ENCODE measurements at places on chromosomes 6 and 20. TPM values are rescaled to one million over a fixed set of nuclear protein-coding genes. Genes with fewer than 3 reads are reported as not detected.

ECT2L gene
- polyA plus RNA-seq: not detected

FBXO9 gene
- polyA plus RNA-seq: 43.0 TPM

GRCh38 chr6:157281570-157281969 is 41.7 kb downstream of the TMEM242 start:
- no peaks in the 10 kb centered on the region for H3K4me1 ChIP-seq
- H3K4me3 ChIP-seq: no peak overlapping the region
- no peak overlapping the region for H3K27ac ChIP-seq
- H3K27me3 ChIP-seq: peaks cover 3% of the 10 kb centered on the region

SLC12A5 gene
- polyA plus RNA-seq: 1.0 TPM

FAM217B gene
- 25.6 TPM for polyA plus RNA-seq

DNA sequence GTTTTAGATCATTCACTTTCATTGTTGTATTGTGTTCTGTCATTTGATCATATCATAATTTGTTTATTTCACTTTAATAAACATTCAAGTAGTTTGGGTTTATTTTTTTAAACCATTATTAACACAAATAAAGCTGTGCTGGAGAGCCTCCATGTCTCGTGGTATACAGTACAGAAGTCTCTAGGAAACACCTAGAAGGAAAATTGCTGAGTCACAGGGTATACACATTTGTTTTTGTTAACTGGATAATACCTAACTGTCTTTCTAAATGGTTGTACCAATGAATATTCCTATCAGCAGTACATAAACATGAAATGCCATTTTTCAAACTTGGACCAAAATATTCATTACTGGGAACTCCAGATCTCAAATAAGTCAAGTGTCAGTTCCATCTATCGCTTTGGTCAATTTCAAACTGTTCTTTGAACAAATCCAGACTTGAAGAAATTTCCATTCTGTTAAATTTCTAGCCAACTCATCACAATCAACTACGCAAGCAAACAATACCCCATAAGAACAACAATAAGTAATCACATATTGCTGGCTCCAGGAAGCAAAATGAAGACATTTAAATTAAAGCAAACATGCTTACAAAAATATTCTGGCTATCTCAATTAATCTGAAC is 138.1 kb downstream of the ATXN1 start:
- peaks cover 40% of the 10 kb centered on the region for H3K4me1 ChIP-seq
- H3K36me3 ChIP-seq: peaks cover 5% of the 10 kb centered on the region
- DNase-seq: no peak
- H3K4me3 ChIP-seq: no peak overlapping the region
- no peaks in the 10 kb centered on the region for H3K27me3 ChIP-seq

DNA sequence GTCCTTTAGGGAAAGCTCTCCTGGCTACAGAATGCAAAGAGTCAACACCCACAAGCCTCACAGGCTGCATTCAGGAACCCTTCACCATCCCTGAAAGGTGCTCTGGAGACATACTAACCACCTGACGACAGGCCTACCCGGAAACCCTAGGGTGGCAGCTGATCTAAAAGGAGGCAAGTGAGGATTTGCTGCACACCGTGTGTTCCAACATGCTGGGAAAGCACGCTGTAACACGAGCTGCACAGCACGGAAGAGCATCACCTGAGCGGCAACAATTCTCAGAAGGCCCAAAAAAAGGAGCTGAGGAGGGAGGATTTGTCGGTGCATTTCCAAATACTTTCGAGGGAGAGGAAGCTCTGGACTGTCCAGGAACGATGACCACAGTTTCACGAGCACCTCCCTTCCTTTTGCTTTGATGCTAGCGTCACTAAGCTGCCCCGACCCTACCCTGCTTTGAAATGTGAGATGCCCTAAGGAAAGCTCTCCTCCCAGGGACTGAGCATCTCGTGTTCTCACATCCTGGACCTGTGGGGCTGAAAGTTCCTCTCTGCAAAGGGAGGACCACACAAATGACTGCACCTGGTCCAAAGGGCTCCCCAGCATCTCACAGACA is 87.0 kb downstream of the PPP1R3G start:
- peaks cover 45% of the 10 kb centered on the region for H3K4me1 ChIP-seq
- no peak for DNase-seq
- H3K27ac ChIP-seq: no peak overlapping the region
- H3K4me3 ChIP-seq: no peak overlapping the region
- no peaks in the 10 kb centered on the region for H3K36me3 ChIP-seq
- H3K27me3 ChIP-seq: no peaks in the 10 kb centered on the region

GRCh38 chr20:64209148-64209547 is 44.9 kb downstream of the MYT1 start:
- peaks cover 3% of the 10 kb centered on the region for H3K27me3 ChIP-seq
- DNase-seq: no peak
- no peaks in the 10 kb centered on the region for H3K4me1 ChIP-seq
- H3K4me3 ChIP-seq: no peak overlapping the region

ZBTB46 gene
- 0.32 TPM for polyA plus RNA-seq

Measured in immature natural killer cell (primary cell).